ENCODE measurements at places on chromosomes 11 and 22. TPM values are rescaled to one million over a fixed set of nuclear protein-coding genes. Genes with fewer than 3 reads are reported as not detected.

DNA sequence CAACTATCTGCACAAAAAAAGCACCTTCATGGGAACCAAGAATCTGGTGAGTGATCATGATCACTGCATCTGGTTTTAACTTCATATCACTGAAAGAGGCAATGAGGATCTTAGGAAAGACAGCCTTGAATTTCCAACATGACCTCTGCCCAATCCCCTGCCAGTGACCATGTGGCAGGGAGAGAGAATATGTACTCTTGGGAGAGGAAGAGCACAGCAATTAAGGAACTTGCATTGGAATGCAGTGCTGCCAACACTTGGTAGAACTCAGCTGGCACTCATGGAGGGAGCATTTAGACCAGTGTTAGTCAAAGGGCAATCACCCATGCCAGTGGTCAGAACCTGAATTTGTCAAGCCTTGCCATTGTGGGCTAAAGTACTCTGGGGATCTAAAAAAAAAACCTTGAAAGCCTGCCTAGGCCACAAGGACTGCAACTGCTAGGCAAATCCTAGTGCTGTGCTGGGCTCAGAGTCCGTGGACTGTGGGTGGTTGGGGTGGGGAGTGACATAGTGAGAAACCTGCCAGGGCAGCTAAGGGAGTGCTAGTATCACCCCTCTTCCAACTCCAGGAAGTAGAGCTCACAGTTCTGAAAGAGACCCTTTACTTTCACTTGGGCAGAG is 23.1 kb downstream of the JRKL start:
- no peak for DNase-seq

DNA sequence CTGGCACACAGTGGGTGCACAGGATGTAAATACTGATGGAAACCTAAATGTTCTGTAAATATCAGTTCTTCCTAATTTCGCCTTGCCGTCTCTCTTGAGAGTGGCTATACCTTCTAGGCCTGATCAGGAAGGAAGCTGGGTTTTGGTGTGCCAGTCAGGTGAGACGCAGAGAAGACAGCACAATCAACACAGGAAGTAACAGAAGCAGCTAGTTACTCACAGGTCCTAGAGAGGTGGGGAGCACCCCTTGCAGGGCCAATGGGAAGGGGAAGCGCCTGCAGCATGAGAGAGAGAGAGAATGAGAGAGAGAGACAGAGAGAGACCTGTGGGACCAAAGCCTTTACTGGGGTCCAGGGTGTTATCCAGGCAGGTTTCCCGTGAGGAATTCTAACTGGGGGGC is 80.8 kb downstream of the FBLN1 start:
- peak; percentile 62 for DNase-seq

DNA sequence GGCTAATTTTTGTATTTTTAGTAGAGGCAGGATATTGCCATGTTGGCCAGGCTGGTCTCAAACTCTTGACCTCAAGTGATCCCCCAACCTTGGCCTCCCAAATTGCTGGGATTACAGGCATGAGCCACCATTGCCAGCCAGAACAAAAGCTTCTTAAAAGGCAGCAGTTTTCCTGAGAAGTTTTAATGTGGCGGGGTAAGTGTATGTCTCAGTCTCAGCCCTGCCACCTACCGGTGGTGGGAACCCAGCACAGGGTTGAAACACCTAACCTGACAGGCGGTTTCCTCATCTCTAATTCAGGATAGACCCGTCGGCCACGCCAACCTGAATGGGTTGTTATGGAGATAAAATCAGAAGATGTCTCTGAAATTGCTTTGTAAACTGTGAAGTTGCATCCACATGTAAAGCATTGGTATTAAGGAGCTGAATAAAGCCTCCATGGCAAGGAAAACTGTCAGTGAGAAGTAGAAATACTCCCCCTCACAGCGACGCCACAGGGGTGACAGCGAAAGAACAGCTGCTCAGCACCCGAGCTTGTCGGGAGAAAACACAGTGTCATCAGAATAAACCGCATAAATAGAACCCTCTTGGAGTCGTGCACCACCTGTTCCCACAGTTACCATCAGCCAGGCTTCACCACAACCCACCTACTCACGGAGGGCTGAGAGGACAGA is 165.9 kb upstream of the NCAM1 start:
- no peak for DNase-seq

DNA sequence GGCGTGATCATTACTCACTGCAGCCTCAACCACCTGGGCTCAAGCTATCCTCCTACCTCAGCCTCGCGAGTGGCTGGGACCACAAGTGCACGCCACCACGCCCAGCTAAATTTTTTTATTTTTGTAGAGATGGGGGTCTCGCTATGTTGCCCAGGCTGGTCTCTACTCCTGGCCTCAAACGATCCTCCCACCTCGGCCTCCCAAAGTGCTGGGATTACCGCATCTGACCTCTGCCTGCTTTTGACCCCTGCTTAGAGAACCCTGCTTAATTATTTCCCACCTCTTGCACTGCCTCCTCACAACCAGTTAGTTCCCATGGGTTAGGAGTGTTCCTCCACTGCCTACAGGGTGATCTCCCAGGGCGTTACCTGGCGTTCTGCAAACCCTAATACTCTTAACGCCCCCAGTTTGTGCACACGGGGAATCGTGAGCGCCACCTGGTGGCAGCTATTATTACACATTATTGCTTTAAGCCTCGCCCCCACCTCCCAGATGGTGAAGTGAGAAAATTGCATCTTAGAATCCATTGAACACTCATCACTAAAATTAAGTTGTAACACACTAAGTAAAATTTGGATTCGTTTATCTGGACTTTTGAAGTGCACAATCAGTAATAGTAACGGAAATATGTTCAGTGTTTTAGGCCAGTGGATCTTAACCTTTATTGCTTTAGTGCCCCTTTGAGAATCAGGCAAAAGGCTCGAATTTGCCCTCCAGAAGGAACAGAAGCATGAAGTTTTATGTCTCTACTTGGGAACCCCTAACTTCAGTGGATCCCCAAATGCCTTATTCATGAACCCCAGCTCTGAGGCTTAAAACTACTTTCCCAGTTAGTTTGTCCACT is 61.4 kb upstream of the ASPHD2 start:
- DNase-seq = peak; percentile 86

GRCh38 chr11:74288911-74289310 is 22.5 kb downstream of the P4HA3 start:
- no peak for DNase-seq

DNA sequence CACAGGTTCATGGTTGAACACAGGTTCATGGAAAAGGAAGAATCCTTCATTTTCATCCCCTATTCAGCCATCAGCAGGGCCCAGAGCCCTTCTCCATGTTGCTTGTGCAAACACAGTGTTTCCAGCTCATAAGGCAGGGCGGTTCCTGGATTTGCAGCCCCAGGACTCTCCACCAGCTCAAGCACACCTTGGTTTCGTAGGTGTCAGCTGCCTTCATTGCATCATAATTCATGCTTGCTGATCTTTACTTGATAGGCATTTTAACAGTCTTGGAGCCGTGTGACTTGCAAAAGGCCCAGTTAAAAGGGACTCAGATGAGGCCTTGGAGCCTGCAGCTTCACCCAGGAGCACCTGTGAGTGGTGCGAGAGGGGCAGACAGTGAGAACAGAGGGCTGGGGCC is 318.1 kb upstream of the B3GAT1 start:
- DNase-seq = no peak

GRCh38 chr22:28833276-28833923 is 33.0 kb upstream of the XBP1 start:
- DNase-seq = no peak

DNA sequence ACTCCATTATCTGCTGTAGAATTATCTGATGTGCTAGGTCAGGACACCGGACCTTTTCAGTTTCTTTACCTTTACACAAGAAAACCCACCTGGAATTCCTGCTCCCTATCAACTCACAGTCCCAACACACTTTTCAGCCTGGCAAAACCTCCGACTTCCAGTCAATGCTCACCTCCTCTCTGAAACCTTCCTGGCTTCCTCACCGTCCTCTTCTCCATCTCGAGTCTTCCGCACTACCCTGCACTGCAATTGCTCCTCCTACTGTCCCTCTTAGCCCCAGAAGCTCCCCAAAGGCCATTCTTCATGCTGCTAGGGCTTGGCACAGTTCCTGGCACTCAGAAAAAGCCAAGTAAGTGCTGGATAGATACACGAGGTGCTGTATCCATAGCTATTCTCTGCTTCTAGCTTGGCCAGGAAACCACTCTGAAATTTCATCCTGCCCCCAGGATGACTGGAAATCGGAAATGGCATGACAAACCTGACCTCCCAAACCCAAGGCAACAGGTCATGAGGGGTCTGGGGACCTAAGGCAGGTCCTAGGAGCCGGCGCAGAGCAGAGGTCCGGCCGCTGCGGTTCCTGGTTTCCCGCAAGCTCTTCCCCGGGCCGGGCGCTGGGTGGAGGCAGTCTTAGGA is 702 bp downstream of the SYN3 start:
- no peak for DNase-seq

DNA sequence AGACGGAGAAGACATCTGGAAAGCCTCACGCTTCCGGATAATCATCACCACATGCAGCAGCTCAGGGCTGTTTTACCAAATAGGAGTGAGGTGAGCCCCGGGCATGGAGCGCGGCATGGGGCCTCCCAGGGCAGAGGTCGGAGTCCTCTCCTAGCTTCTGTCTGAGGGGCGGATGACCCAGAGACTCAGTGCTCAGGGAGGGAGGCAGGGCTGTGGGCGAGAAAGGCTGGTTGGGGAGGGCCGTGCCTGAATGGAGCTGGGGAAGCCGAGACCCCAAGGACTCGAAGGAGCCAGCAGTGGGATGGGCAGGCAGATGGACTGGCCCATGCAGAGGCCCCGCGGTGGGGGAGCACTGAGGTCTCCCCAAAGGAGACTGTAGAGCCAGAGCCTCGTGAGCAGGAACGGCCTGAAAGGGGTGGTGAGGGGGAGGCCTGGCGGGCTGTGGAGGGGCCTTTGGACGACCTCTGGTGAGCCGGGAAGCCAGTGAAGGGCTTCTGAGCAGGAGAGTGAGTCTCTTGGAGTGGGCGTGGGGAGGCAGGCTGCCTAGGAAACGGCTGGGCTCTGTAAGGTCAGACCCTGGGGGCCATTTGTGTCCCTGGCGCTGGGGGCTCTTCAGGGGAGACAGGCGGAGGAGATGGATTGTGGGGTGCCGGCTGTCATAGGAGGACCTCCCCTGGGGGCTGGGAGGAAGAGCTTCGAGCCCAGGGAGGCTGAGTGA is 24.7 kb upstream of the PANX2 start:
- DNase-seq = peak; percentile 57

DNA sequence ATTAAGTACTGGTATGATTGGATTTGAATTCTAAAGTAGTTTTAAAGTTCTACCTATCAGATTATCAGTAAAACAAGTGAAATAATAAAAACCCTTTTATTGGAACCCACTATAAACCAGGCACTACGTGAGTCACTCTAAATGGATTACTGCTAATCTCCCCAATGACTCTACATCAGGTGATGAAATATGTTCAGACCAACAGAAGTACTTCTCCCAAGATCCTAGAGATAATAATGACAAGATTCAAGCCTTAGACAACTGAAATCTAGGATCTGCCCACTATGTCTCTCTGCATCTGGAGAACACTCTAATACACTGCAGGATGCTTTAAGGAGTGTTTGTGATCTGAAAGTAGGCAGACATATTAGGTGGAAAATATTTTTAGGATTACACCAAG is 652.1 kb upstream of the CHORDC1 start:
- no peak for DNase-seq

DNA sequence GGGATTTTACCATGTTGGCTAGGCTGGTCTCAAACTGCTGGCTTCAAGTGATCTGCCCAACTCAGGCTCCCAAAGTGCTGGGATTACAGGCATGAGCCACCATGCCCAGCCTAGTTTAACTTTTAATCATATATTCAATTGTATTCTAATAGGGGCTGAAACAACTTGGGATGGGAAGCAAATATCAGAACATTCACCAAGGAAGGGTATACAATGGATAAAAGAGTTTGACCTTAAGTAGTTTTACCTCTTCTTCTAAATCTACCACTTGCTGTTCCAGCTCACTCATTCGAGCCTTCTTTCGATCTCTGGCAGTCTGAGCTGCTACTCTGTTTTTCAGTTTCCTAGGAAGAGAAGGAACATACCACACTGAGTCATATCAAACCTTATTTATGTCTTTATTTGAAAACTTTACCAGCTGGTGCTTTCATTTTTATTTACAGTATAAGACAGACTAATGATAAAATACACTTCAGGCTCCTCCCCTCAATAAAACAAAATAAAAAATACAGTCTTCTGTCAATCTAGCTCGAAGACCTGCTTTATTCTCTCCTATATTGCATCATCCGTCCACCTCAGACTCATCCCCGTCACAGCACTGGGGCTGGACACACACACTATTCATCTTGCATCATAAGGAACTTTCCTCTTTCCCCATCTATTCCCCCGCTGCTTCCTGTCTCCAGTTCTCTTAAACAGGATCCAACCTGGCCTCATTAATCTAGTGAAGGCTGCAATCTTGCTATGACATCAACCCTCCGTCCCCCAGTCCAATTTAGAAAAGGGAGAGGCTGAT is 1.4 kb downstream of the XBP1 start:
- peak; percentile 93 for DNase-seq

DNA sequence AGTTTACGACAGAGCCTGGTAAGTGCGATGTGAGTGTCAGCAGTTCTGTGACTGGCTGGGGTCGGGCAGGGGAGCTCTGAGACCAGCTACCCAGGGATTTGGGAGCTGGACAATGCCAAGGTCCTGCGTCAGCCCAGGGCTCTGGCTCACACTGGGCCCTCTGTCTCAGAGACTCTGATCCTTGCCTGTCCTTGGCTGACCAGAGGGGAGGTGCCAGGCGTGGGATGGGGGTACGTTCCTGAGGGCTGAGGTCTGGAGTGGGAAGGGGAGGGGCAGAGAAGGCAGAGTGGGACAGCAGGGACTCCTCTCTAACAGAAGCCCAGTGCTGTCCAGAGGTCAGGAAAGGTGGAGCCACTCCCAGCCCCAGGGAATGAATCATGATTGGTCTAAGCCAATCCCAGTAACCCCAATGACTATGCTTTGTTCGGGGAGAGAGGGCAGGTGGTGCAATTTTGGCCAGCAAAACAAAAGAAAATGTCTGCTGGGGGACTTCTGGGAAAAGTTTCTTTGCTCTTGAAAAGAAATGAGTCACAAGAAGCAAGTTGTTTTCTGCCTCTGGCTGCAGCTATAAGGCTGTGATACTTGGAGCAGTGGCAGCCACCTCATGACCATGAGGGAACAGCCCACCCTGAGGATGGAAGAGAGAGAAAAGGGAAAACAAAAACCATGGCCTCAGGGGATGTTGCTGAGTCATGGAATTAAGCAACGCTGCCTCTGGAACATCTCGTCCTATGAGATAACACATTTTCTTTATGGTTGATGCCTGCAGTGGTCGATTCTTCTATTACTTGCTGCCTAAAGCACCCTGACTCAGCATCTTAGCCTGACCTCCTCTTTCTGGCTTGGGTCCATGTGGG is 108.3 kb downstream of the CHST1 start:
- DNase-seq = peak; percentile 87

DNA sequence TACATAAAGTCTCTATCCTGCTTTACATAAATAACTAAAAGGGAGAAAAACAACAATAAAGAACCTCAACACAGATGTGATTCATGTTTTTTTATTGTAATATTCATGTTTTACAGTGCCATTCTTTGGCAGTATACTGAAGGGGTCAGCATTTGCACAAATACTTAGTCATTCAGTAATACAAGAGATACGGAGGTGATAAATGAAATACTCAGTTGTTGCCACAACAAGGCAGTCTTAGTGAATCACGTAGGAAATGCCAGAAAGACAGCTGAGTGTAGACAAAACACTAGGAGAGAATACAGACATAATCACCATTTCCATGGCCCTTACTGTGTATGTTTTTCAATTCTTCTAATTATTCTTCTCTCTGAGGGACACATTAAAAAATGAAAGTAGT is 910.4 kb downstream of the METTL15 start:
- DNase-seq = no peak

GRCh38 chr11:15773476-15774387 is 582.6 kb downstream of the SOX6 start:
- no peak for DNase-seq

Gene RIBC2
- total RNA-seq = 0.88 TPM

Gene PANX3
- not detected for total RNA-seq

Gene C22orf42
- not detected for total RNA-seq
